Amniotic stem cell (primary cell): ENCODE measurements at places on chromosomes 7 and 10.

- peak; percentile 65 for DNase-seq
Observed at GRCh38 chr10:3045471-3046209, 21.7 kb upstream of the PFKP start.

GRCh38 chr10:101565936-101566332 lies 22.1 kb downstream of the POLL start:
- no peak for DNase-seq

GRCh38 chr7:95046494-95047240 lies 139.3 kb downstream of the PPP1R9A start:
- no peak for DNase-seq

DNA sequence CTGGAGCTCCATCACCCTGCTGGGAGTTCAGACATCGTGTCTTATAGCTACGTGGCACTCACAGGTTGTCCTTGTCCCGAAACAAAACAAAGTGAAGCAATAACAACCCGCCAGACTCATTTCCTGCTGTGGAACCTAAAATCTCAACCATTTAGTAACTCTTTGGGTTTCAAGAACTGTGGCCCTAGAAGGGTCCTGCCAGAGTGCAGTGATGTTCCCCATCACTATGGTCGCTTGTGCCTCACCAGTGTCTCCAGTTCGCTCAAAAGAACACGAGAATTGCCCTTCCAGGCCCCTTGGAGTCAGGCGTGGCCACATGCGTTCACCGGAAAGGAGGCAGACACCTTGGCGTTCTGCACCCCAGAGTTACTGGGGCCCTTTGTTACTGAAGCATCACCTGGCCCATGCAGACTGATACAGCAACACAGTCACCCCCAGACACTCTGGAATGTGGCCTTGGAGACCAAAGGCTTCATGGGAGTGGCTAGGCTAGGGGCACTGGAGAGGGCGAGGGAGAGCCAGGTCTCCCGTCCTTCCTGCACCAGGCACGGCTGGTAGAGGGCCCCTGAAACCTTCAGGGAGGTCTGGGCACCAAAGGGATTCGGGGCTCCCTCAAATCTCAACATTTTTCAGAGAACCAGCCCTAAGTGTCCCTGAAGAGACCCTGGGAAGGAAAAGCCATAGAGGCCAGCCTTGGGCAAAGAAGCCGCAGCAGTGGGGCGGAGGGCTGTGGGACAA lies 908 bp downstream of the CRYGN start:
- DNase-seq = no peak

- no peak for DNase-seq
Observed at GRCh38 chr7:94882891-94883290, 24.5 kb upstream of the PPP1R9A start.

DNA sequence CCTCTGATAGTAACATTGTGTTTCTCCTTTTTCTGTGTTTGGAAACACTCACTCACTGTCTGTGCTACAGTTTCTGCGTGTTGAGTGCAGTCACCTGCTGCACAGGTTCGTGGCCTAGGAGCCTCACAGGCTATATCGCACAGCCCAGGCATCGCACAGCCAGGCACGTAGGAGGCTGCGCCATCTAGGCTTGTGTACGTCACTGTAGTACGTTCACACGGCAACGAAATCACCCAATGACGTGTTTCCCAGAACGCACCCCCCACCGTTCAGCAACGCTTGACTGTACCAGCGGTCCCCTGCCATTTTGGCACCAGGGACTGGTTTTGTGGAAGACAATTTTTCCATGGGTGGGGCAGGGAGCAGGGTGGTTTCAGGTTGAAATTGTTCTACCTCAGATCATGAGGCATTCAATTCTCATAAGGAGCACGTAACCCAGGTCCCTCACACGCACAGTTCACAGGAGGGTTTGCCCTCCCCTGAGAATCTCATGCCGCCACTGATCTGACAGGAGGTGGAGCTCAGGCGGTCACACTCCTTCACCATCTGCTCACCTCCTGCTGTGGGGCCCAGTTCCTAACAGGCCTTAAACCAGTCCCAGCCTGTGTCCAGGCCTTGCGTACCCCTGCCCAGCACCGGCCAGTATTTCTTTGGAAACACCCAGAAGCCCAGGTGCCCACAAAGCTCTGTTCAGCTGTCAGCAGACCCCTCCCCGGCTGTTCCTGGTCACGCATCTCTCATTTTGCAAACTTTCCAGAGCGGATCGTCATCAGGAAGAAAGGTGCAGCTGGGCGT lies 23.2 kb upstream of the PRKAR1B start:
- DNase-seq = no peak

DNA sequence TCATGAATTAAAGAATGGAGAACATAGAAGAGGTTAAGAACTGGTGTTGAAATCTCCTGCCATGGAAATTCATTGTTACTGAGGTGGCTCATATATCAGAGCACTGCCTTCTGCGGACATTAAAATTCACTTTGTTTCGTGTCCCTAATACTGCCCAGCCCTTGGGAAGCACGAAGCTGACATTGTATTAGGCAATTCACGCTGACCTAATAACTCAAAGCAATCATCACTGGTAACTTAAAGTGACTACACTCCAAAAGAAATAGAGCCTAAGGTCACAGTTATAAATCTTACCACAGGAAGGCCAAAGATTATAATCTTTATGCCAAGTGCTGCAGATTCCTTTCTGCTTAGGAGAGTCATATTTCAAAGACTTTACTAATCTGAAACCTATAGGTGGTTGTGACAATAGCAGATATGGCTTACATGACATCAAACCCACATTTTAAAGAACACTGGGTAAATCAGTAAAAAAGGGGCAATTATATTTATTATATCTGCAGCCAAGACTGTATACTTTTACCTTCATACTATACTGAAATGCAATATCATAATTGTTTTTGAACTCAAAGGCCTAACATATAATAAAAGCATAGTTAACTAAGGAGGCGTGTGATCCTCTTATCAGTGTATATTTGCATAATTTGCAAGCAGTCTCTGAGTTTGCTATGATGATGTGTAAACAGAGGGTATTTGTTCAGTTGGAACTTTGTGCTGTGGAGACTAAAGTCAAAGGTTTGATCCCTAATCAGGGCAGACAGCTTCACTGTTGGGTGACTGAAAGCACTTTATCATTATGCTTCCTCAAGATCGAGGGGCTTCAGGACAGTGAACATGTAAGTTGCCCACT lies 51.9 kb upstream of the CAPZA2 start:
- no peak for DNase-seq

GRCh38 chr10:118241229-118242137 lies 100.6 kb downstream of the FAM204A start:
- peak; percentile 62 for DNase-seq

DNA sequence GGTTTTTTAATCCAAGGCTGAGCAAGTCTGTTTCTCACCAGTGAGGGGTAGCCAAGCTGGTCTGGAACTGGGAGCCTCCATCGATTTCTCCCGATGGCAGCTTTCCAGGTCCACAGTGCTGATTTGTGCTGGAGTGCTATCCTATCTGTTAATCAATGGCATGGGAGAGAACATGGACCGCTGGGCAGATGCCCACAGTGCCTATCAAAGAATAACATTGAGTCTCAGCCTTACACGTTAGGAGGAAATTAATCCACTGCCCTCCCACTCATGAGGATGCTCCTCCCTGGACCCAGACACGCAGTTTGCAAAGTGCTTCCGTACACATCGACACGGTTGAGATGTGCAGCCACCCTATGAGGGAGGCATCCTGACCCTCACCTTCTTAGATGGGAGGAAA lies 36.0 kb upstream of the CUX1 start:
- no peak for DNase-seq

GRCh38 chr10:10350050-10350449 lies 667.6 kb upstream of the CELF2 start:
- no peak for DNase-seq

DNA sequence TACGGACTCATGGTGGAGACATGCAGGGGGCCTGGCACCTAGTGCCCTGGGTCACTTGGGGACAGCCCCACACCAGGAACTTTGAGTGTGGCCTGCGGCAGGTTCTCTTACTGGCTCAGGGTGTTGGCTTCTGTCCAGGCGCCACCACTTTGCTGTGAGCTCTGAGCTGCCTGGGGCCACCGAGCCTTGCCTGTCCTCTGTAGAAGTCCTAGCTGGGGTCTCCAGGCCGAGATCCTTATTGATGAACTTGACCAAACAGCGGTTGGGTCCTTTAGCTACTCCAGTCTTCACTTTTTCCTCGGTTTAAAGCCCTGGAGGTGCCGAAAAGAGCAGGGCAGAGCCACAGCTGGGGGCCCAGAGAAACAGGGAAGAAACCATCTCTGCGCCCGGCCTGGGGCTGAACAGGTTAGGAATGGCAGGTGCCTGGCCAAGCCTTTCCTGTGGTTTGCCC lies 41.3 kb downstream of the ZNF467 start:
- no peak for DNase-seq

GRCh38 chr10:4652111-4653010 lies 173.6 kb upstream of the AKR1E2 start:
- no peak for DNase-seq

GRCh38 chr7:7486362-7486761 lies 49.3 kb downstream of the COL28A1 start:
- DNase-seq = no peak

- DNase-seq = no peak
Observed at GRCh38 chr10:122050811-122051210, 61.8 kb downstream of the TACC2 start.

DNA sequence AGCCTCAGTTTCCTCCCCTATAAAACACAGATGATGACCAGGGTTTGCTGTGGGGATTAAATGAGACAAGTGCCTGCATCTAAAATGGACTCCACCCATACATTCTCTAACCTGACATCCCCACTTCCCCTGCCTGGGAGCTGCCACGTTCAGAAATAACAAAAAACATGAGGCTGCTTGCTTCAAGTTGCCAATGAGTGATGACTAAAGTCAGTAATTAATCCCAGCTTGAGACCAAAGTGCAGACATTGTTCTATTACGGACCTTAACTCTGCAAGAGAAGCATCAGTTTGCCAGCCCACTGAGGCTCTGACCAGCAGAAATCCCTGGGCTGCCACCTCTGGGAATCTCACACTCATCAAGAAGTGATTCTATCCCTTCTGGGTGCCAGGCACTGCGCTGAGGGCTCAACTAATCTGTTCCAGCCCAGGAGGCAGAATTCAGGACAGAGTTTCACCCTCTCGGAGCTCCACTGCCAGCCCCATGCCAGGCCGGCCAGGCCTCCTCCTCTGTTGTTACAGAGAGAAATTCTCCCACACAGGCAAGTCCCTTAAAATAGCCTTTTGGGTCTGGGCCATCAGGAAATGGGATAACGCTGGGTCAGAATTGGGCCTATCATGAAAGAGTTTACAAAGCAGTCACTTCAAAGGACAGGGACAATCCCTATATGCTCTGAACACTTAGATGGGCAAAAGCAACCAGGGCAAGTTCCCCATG lies 11.4 kb downstream of the SH3PXD2A start:
- peak; percentile 13 for DNase-seq

DNA sequence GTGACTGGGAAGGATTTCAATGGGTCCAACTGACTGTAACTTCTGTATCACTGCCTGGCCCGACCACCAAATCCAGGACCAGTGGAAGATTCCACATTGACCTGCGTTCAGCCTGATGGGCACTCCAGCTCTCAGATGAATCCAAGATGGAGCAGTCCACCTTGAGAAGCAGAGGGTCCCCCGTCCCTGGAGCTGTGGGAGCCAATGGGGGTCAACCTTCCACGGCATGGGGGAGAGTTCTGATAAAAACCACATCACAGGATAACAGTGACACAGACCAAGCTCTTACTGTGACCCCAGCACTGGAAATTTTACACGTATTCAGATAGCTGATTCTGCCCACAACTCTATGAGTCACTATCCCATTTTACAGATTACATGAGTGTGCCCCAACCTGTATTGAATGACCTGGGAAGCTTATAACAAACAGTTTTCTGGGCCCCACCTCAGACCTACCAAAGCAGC lies 11.2 kb downstream of the ZCCHC24 start:
- no peak for DNase-seq

- DNase-seq = no peak
Observed at GRCh38 chr10:88804083-88804812, 1.7 kb downstream of the LIPM start.
